Dermis microvascular lymphatic vessel endothelial cell (primary cell): ENCODE measurements at places on chromosomes 12 and 14. TPM values are rescaled to one million over a fixed set of nuclear protein-coding genes. Genes with fewer than 3 reads are reported as not detected.

TMPRSS12 gene
- total RNA-seq, result not detected in 2 replicates

DNA sequence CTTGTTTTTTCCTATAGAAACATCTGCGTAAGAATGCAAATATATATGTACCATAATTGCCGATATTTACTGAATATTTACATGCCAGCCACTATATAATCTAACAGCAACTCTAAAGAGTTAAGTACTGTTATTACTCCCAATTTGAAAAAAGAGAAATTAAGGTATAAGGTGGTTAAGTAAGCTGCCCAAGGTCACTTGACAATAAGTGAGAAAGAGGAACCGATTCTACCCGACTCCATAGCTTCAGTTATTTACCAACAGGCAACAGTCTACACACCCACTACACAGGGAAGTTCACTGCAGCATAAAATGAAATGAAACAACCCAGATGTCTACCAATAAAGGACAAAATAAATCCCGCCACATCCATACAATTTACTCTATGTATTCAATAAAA is 1.1 kb downstream of the MIS18BP1 start:
- DNase-seq, result peak; percentile 44

- DNase-seq, result no peak
These were observed 85.3 kb upstream of the PAWR start for GRCh38 chr12:79776111-79776510.

GRCh38 chr12:41439801-41440200 is 251.7 kb downstream of the PDZRN4 start:
- DNase-seq, result no peak

GRCh38 chr12:94560431-94561221 is 89.7 kb downstream of the TMCC3 start:
- DNase-seq, result no peak
